ENCODE measurements at places on chromosomes 4 and X. TPM values are rescaled to one million over a fixed set of nuclear protein-coding genes. Genes with fewer than 3 reads are reported as not detected.

The ODAM gene
- total RNA-seq: not detected

The ESX1 gene
- total RNA-seq: not detected

GRCh38 chr4:38009949-38010348, 49.8 kb downstream of the PTTG2 start:
- DNase-seq: no peak

- DNase-seq: peak; percentile 62
Observed at GRCh38 chrX:115583496-115584004, 22.6 kb downstream of the PLS3 start.

GRCh38 chrX:48685416-48685815, 1.8 kb downstream of the WAS start:
- DNase-seq: no peak

GRCh38 chr4:7315286-7315685, 119.4 kb downstream of the PSAPL1 start:
- no peak for DNase-seq

The COX7B2 gene
- not detected for total RNA-seq

DNA sequence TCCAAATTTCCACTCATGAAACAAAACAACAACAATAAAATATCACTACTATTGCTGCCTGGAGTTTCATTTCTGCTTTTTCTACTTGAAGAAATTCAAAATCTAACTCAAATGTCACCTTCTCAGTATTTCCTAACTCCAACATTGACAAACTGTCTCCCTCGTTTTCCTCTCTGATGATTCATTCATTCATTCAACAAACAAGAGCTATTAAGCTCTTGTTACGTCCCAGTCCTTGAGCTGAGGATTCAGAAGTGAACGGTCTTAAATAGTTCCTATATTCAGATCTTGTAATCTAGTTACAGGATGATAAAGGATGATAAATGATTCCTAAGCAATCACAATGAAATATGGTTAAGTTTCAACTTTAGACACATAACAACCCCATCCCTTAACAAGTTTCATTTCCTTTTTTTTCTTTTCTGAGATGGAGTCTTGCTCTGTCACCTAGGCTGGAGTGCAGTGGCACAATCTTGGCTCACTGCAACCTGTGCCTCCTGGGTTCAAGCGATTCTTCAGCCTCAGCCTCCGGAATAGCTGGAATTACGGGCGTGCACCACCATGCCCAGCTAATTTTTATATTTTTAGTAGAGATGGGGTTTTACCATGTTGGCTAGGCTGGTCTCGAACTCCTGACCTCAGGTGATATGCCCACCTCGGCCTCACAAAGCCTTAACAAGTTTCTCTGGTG, 1.7 kb downstream of the SLC9B2 start:
- peak; percentile 21 for DNase-seq

- DNase-seq: peak; percentile 75
Observed at GRCh38 chr4:4852591-4853362, 6.7 kb upstream of the MSX1 start.

The PLAC8 gene
- total RNA-seq: 0.33 TPM

The MANBA gene
- total RNA-seq: 97.9 TPM

DNA sequence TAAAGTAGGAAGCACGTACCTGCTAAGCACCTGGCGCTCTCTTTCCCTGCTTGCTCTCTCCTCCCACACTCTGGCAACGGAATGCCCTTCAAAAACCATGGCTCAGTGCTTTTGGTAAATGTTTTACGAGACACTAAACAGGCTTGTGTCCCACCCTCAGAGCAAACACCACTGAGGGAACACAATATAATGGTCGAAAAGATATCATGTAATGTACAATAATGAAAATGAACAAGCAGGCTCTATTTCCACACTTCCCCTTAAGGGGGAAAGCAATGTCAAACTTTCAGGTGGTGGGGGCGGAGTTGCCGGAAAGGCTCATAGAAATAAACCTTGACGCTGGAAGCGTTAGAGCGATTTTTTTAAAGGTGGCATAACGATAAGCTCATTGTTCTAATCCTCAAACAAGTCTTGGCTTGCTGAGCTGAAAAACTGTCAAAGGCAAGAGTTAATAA, 115.1 kb downstream of the RBM47 start:
- no peak for DNase-seq

GRCh38 chr4:77994194-77994721, 62.9 kb upstream of the FRAS1 start:
- DNase-seq: peak; percentile 67

GRCh38 chr4:163121689-163122088, 45.0 kb downstream of the NAF1 start:
- DNase-seq: peak; percentile 55

DNA sequence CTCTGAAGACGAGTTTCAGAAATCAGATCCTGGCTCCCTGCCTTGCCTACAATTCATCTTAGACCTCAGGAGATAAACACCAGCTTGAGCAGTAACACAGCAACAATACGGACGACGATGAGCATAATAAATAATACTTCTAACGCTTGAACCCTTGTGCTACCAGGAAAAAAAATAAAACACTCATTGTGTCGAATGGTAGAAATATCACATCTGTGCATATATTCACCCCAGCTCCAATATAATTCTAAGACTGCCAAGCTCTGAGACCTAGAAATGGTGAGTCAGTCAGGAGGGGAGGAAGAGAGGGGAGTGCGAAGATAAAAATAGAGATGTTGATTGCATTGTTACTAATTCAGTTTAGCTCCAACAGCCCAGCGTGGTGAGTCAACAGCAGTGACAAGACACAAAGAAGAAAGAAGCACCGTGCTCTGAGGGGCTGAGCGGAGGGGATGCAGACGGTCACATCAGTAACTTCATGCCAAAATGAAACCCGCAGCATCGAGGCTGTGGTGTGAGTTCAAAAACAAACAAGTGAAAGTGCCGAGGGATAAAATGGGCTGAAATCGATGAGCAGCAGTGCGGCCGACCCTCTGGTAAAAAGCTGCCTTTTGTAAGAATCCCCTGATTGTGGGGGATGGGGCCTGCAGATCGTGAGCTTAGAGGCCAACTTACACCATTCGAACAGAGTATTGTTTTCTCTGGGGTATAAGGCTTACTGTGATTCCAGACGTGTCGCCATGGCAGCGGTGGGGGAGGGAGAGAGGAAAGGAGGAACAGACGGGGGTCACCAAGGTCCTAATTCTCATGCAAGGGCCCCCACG, 150.4 kb downstream of the MGST2 start:
- DNase-seq: peak; percentile 89

DNA sequence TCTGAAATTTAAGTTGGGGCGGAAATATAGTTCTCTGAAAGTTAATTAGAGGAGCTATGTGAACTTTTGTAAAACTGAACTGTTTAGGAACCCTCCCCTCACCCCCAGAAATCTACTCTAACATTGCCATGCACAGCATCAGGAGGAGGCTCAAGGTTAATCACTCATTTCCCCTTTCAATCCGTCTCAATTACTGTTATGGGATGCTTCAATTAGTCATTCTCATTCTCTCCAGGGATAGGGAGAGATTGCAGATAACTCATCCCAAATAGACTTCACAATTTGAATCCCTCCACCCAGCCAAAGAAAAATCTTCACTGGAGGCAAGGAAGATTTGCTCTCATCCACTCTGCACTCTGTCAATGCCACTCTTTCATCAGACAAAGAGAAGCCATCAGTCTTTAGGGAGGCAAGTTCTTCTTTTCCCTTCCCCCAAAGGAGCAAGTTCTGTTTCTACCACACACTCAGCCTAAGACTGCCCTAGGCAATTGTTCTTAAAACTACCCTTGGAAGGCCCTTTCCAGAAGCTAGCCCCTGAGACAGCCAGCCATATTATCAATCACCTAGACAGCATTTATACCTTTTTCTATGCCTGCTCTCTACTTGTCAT, 140.4 kb downstream of the SLC10A7 start:
- DNase-seq: no peak

GRCh38 chr4:105130945-105131344, 15.7 kb upstream of the TET2 start:
- DNase-seq: no peak

- no peak for DNase-seq
Observed at GRCh38 chr4:122150931-122151330, 1.2 kb upstream of the BLTP1 start.

GRCh38 chr4:101418055-101418454, 70.7 kb upstream of the PPP3CA start:
- no peak for DNase-seq

GRCh38 chr4:39233783-39234182, 51.5 kb downstream of the WDR19 start:
- no peak for DNase-seq

The PGM2 gene
- 14.1 TPM for total RNA-seq

DNA sequence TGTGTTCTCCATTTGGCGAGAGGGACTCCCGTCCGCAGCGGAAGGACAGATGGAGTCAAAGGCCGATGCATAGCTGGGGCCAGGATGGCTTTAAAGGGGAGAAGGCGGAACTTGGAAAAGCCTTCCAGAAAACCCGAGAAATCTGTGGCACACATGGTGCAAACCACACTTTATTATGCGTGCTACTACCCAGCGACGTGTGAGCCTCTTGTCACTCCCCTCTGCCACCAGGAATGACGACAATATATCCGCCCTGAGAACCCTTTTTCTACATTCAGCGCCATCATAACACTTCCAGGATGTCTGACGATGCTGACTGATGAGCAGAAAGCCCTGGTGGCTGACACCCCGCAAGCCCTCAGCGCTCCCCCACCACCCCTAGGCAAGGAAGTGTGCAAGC, 689 bp upstream of the DCHS2 start:
- no peak for DNase-seq

The GLRB gene
- 25.9 TPM for total RNA-seq

The RAB9B gene
- 0.77 TPM for total RNA-seq

The TKTL2 gene
- not detected for total RNA-seq

DNA sequence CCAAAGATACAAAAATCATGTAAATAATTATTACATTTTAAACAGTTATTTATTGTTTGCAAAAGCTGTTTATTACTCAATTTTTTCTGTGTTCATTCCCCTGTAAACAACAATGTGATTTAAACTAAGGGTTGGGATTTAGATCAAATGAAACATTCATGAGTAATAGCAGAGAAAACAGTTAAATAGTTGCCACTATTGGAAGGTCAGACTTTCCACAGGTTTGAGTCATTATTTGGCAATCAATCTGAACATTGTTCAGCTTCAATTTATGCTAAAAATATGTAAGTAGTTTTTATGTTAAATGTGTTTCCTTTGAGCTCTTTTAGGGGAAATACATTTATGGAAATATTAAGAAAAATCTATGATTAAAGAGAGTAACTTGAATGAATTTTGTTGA, 144.9 kb downstream of the STIM2 start:
- DNase-seq: peak; percentile 78

GRCh38 chr4:8283161-8283560, 13.6 kb downstream of the HTRA3 start:
- DNase-seq: no peak

The TECRL gene
- total RNA-seq: not detected

DNA sequence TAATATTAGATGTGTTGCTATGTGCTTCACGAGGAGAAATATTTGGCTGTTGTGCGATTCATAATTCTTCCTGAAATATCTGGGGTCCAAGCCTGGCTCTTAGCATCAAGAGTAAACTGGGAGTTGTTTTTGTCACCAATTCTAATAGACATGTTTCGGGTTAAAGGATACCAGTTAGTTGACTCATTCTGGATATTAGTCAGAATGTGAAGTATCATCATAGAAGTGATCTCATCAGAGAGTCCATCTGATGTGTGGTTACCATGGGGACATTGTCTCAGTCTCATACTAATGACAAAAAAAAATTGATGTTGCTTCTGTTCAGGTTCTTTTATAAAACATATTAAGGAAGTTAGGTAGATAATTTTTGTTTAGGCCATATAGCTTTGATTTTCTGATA, 57.2 kb upstream of the MTMR1 start:
- peak; percentile 58 for DNase-seq

The CSN1S1 gene
- not detected for total RNA-seq

The REELD1 gene
- not detected for total RNA-seq

The FANCB gene
- 6.4 TPM for total RNA-seq

GRCh38 chrX:40057405-40057804, 40.4 kb downstream of the BCOR start:
- no peak for DNase-seq

GRCh38 chrX:31154946-31155345, 83.1 kb upstream of the FTHL17 start:
- no peak for DNase-seq

The MAGEA4 gene
- not detected for total RNA-seq

GRCh38 chr4:7005571-7005970, 37.6 kb upstream of the TADA2B start:
- DNase-seq: no peak

The CD38 gene
- under 0.01 TPM for total RNA-seq

The FABP2 gene
- not detected for total RNA-seq
